ENCODE measurements at places on chromosomes 11 and 22. TPM values are rescaled to one million over a fixed set of nuclear protein-coding genes. Genes with fewer than 3 reads are reported as not detected.

The ZNF280B gene
- 1.0 TPM for total RNA-seq

The MMP11 gene
- total RNA-seq: 2.3 TPM

The ARHGAP1 gene
- 33.7 TPM for total RNA-seq

The TMPRSS4 gene
- total RNA-seq: not detected

The VSIG10L2 gene
- total RNA-seq: not detected

The PGR gene
- total RNA-seq: not detected

The OR10W1 gene
- not detected for total RNA-seq

The DGCR6L gene
- 31.2 TPM for total RNA-seq

- H3K4me1 ChIP-seq: no peaks in the 10 kb centered on the region
- no peak for DNase-seq
- no peak overlapping the region for H3K27ac ChIP-seq
- H3K36me3 ChIP-seq: no peaks in the 10 kb centered on the region
- no peak overlapping the region for H3K4me3 ChIP-seq
- no peaks in the 10 kb centered on the region for H3K27me3 ChIP-seq
These were observed 190.0 kb downstream of the PGR start for GRCh38 chr11:100939571-100939970.

DNA sequence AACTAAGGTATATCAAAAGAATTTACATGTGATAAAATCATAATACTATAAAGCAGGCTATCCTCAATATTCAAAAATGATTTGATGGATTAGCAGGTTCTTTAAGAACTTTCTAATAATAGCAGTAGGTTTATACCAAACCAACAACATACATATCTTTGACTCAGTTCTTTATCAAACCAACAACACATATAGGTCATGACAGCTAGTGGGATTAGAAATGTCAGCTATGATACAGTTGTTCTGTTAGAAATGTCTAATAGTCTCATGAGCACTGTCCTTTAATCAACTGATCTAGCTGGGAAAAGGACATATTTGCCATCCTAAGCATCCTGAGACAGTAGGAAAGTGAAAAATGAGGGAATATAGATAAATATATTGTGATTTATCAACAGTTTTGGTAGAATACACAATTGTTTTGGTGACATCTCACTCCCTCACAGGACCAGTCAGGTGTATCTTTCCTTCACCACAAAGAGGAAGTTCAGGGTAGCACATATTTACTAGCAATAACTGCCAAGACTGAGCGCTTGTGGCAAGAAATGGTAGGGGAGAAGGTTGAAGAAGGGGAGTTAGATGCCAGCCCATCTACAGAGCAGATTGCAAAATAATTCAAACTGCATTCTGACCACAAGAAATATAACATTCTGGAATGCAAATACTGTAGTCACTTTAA is 90.8 kb upstream of the APOA1 start:
- DNase-seq: peak; percentile 34
- H3K27me3 ChIP-seq: no peaks in the 10 kb centered on the region
- peak overlapping the region; percentile 94 for H3K27ac ChIP-seq
- H3K4me3 ChIP-seq: no peak overlapping the region

DNA sequence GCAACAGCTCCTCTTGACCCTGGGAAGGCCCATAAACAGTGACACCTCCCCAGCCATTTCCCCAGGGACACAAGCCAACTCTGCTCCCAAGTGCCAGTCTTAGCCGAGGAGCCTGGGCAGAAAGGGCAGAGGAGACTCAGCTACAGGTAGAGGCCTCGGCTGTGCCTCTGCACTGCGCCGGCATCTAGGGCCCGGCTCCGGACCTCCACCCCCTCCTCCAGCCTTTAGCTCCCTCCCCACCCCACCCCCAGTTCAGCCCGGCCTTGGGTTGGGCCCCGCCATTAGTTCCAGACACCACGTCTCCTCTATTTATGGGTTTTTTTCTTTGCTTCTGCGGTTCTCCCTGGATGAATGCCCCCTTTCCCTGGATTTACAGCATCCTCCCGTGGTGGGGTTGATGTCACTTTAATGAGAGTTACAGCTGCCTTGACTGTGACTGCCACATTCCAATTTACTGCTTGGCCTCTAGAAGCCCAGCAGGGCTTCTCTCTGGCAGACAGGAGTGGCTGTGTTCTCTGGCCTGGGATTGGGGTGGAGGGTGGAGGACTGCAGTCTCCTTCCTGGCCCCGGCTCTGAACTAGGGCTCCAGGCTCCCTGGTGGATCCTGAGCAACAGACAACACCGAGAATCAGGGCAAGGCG is 13.5 kb upstream of the OAF start:
- no peak for DNase-seq
- no peaks in the 10 kb centered on the region for H3K4me1 ChIP-seq
- no peak overlapping the region for H3K27ac ChIP-seq
- H3K27me3 ChIP-seq: peaks cover 3% of the 10 kb centered on the region
- no peaks in the 10 kb centered on the region for H3K36me3 ChIP-seq

DNA sequence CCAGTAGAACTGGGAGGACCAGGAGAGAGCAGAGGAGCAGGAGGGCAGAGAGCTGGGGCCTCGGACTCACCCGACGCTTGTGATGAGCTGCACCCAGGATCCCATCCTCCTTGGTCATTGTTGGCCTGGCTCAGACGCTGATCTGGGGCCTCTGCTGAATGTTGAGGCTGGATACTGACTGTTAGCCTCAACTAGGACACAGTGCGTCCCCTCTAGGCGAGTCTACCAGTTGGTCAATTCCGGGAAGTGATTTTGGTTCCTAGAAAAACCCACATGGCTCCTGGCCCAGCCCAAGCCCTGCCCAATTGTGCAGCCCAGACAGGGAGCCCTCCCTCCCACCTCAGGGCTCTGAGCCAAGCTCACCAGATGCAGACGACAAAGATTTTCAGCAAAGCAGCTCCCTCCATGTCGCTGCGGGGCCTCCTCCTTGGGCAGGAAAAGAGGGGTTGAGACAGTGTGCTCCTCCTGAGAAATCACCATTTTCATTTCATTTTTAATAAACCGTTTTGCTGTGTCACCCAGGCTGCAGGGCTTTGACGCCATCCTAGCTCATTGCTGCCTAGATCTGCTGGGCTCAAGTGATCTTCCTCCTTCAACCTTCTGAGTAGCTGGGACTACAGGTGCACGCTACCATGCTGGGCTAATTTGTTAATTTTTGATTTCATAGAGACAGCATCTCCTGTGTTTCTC is at the start of gene APOL4:
Gene APOL4 (minus strand): TSS at position 180 of the 690 bp plus-strand sequence. CDS start 75 bp downstream, at position 105.
- H3K4me3 ChIP-seq: no peak within 1 kb of the TSS
- H3K27me3 ChIP-seq: no peaks in the 10 kb centered on the region
- H3K36me3 ChIP-seq: no peaks in the 10 kb centered on the region
- DNase-seq: no peak

GRCh38 chr11:45945397-45945999 is 23.0 kb downstream of the LARGE2 start:
- DNase-seq: no peak
- no peak overlapping the region for H3K27ac ChIP-seq
- H3K4me1 ChIP-seq: no peaks in the 10 kb centered on the region
- H3K4me3 ChIP-seq: no peak overlapping the region
- H3K27me3 ChIP-seq: no peaks in the 10 kb centered on the region

DNA sequence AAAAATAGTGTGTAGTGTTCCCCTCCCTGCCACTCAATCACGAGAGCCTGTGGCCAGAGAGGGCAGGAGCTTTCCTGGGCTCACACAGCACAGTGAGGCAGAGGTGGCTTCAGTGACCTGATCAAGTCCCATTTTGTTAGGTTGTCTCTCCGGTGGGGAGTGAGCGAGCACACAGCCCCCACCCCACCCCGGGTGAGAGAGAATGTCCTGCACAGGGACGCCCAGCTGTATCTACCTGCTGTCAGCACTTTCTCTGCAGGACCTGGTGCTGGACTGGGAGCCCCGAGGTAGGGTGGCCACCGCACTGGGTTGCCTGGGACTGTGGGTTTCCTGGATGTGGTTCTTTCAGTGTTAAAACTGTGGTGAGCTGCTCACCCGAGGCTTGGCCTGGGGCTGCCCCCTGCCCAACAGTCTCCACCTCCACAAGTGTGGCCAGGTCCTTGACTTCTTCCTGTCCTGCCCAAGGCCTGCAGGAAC is 6.1 kb downstream of the CAPN5 start:
- H3K27ac ChIP-seq: no peak overlapping the region
- H3K36me3 ChIP-seq: no peaks in the 10 kb centered on the region
- H3K27me3 ChIP-seq: no peaks in the 10 kb centered on the region
- DNase-seq: no peak

GRCh38 chr11:92954003-92954402 is 15.4 kb upstream of the MTNR1B start:
- H3K27ac ChIP-seq: no peak overlapping the region
- no peaks in the 10 kb centered on the region for H3K4me1 ChIP-seq
- DNase-seq: no peak

DNA sequence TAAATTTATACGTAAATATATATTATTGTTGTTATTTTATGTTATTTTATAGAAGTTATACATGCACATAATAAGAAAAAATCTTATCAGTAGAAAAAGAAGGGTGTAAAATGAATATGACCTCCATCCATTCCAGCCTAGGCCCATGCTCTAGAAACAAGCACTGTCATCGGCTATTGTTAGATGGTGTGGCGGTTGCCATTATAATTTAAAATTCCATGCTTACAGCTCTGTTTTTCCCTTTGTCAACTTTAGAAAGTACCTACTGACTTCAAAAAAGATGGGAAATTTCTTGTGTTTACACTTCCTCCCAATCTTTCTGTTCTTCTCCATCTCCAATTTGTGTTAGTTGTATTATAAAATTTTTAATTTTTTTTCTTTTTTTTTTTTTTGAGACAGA is 61.9 kb upstream of the RDX start:
- H3K4me1 ChIP-seq: no peaks in the 10 kb centered on the region
- no peak for DNase-seq
- H3K27me3 ChIP-seq: no peaks in the 10 kb centered on the region
- H3K4me3 ChIP-seq: no peak overlapping the region

- no peak for DNase-seq
- no peaks in the 10 kb centered on the region for H3K4me1 ChIP-seq
- peaks cover 6% of the 10 kb centered on the region for H3K27me3 ChIP-seq
- H3K4me3 ChIP-seq: no peak overlapping the region
- H3K27ac ChIP-seq: no peak overlapping the region
- H3K36me3 ChIP-seq: no peaks in the 10 kb centered on the region
These were observed 26.4 kb downstream of the AMOTL1 start for GRCh38 chr11:94794287-94795168.

DNA sequence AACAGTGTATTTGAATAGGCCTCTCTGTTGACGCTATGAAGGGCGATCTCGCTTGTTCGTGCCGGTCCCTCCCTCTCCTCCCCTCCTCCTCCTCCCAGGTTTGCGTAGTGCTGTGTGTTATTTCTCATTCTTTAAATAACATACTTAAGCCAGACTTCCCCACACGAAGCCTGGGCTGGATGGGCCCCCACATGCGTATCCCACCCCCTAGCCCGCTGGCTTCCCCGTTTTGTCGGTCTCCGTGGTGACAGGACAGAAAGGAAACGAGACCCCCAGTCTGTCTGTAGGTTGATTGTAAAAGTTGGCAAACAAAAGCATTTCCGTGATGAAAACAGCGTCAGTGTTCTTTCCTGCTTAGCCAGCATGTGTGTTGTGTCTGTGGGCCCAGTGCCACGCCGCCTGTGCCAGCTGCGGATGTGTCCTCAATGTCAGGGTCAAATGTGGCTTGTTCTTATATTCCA is 27.3 kb downstream of the FAM118A start:
- no peak for DNase-seq
- H3K27ac ChIP-seq: no peak overlapping the region
- no peak overlapping the region for H3K4me3 ChIP-seq
- peaks cover 85% of the 10 kb centered on the region for H3K36me3 ChIP-seq
- H3K4me1 ChIP-seq: peaks cover 23% of the 10 kb centered on the region

DNA sequence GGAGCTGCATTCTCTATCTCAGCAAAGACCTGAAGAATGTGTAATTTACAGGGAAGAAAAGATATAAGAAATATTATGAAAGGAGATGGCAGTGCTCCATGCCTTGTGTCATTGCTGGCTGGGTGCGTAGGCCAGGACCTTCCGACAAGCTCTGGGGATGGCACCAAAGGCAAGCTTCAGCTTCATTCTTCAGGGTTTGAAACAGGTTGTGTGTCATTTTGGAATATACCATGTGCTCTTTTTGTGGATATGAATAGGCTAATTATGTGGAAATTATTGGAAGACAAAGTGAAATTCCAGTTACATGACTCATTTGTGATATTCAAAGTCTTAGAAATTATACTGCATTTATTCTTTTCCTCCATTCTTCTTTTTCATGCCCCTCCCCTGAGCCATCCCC is 5.7 kb upstream of the KIRREL3 start:
- no peak overlapping the region for H3K27ac ChIP-seq

- no peaks in the 10 kb centered on the region for H3K36me3 ChIP-seq
- no peaks in the 10 kb centered on the region for H3K27me3 ChIP-seq
- no peak overlapping the region for H3K4me3 ChIP-seq
- H3K27ac ChIP-seq: no peak overlapping the region
- H3K4me1 ChIP-seq: no peaks in the 10 kb centered on the region
- DNase-seq: no peak
These were observed 24.7 kb upstream of the CCDC188 start for GRCh38 chr22:20175597-20175900.

GRCh38 chr22:45612451-45612901 is 59.2 kb upstream of the ATXN10 start:
- DNase-seq: peak; percentile 48
- no peaks in the 10 kb centered on the region for H3K27me3 ChIP-seq
- H3K4me3 ChIP-seq: no peak overlapping the region

GRCh38 chr11:71284525-71285092 is 32.2 kb upstream of the SHANK2 start:
- H3K27me3 ChIP-seq: no peaks in the 10 kb centered on the region
- no peaks in the 10 kb centered on the region for H3K4me1 ChIP-seq
- H3K4me3 ChIP-seq: no peak overlapping the region
- H3K27ac ChIP-seq: no peak overlapping the region
- DNase-seq: no peak
- H3K36me3 ChIP-seq: no peaks in the 10 kb centered on the region

DNA sequence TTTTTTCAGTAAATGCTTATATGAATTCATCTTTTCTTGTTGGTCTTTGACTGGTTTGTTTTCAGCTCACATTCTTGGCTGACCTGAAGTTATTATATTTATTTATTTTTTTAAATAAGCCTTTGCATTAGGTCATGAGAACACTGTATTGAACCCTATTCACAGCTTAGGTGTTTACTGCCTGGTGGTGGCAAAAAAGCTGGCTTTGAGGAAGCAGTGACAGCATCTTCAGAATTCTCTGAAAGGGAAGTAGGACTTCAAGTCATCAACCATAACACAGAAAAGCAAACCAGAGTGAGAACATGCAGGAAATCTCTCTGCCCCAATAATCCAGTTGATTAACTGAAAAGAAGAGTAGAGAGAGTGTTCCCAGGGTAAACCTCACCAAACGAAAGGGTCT is 30.3 kb upstream of the MMP13 start:
- no peaks in the 10 kb centered on the region for H3K4me1 ChIP-seq
- no peak for DNase-seq
- no peak overlapping the region for H3K27ac ChIP-seq
- H3K27me3 ChIP-seq: no peaks in the 10 kb centered on the region
- no peaks in the 10 kb centered on the region for H3K36me3 ChIP-seq
